Inflammatory macrophage treated with lipopolysaccharide for 4 hours (primary cell): ENCODE measurements at places on chromosomes 11 and 22.

GRCh38 chr11:102964867-102965266 lies 9.3 kb upstream of the MMP13 start:
- DNase-seq: no peak

DNA sequence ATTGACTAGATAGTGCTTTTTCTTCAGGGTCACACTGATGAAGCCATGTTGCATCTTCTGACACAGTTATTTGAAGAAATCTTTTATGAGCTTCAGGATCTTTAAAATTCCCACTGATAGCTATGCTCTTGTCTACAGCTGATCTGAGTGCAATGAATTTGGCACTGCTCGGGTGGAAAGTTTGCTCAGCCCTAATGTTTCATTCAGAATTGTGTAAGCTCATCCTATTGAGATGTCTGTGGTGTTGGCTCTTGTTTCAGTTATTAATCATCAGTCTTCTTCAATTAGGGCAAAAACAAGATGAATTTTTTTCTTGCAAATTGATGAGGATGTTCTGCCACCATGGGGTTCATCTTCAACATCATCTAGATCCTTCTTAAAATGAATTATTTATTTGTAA lies 1387.0 kb upstream of the RAG2 start:
- no peak for DNase-seq

DNA sequence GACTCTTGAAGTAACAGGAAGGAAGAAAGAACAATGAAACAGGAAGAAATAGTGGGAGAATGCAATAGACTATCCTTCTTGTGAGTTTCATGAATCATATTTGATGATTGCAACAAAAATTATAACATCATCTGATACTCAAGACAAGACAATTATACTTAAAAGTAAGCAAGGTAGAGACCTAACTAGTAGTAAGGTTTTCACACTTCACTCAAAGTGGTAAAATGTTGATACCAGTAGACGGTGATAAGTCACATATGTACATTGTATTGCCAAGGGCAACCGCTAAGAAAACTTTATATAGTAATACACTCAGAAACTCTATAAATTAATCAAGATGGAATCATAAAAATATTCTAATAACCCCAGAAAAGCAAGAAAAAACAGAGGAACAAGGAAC lies 107.8 kb downstream of the CYP2R1 start:
- DNase-seq: peak; percentile 40

DNA sequence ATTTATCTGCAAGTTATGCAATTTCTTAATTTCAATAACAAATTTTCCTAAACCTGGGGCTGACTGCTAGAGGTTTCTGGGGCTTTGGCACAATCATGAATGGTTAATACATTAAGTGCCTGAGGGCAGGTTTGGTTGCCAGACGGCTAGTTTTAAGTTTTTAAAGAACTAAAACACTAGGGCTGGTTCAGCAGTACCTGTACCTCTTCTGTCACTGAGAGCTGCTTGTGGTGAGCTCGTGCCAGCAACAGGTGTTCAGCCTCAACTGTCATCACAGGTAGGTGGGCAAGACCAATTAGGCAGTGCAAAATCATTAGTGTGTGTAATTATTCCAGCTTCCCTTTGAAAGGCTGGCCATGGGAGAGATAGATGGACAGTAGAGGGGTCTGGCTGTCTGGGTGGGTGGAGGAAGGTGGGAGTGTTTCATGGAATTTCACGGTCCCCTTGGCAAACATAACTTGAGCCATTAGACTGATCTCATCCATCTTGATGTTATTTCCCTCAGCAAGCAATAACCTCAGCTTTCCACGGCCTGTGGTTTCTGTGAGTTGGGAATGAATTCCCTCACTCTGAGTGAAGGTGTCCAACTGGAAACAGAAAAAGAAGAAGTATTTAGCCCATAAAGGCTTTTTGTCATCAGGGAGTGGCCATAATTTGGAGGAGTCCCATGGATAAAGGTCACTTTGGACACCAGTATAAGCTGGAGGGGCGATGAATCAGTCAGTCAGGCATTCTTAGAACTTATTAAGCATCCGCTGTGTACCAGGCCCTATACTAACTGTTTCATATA lies 114.8 kb downstream of the SNX19 start:
- no peak for DNase-seq

- no peak for DNase-seq
These were observed 6.8 kb downstream of the ALDH3B2 start for GRCh38 chr11:67667490-67668191.

DNA sequence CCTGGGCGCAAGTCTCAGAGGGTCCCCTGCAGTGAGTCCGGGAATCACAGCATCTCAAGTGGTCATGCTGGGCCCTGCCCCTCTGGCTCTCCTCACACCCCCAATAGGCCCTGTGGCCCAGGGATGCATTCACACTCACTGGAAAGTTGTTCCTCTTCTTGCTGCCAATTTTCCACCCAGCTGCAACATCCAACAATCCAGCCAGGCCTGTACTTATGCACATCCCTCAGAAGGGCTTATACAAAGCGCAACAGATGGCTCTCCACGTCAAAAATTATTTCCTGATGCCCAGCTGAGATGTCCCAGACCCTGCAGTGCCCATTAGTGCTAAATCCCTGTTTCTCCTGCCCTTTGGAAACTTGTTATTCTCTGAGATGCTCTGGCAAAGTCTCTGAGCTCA lies 407.8 kb upstream of the NARS2 start:
- no peak for DNase-seq

- DNase-seq: peak; percentile 82
These were observed 8.2 kb downstream of the CBX7 start for GRCh38 chr22:39144101-39144767.

- DNase-seq: no peak
These were observed 1949.4 kb upstream of the RAG2 start for GRCh38 chr11:38547462-38547861.

- DNase-seq: no peak
These were observed 88.5 kb downstream of the RBFOX2 start for GRCh38 chr22:35940166-35940565.

- peak; percentile 61 for DNase-seq
These were observed 30.7 kb downstream of the PIWIL4 start for GRCh38 chr11:94597896-94598295.

DNA sequence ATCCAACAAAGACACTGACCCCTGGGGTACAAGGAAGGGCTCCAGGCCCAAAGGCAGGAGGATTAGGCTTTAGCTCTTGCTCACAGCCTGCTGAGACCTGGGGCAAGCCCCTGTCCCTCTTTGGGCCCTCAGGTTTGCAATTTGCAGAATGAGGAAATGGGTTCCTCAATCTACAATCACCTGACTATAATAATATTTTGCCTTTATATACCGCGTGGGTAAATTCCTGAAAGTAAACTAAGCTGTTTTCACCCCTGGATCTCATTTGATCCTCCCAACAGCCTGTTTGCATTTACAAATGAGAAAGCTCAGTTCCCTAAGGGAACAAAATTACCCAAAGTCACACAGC lies 797 bp downstream of the STARD10 start:
- no peak for DNase-seq

DNA sequence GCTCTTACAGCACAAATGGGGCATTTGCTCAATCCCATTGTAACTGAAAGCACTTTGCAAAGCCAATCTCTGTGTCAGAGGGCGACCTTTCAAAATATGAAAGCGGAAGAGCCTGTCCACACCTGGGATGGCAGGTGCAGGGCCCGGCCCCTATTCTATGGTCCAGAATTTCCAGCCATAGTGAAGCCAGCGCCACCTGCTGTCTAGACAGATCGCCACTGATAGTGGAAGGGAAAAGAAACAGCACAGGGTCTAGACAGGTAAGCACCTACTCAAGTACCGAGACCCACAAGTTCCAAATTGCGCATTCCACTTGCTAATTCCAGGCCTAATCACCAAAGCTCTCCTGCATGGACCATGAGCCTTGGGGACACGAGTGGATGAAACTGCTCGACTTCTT lies 141.4 kb downstream of the NTM start:
- no peak for DNase-seq

GRCh38 chr11:66607126-66607834 lies 9.2 kb upstream of the RBM14 start:
- peak; percentile 67 for DNase-seq

GRCh38 chr11:43810929-43811596 lies 69.6 kb upstream of the ALKBH3 start:
- no peak for DNase-seq

GRCh38 chr22:44132724-44133123 lies 48.0 kb upstream of the PARVG start:
- no peak for DNase-seq

- DNase-seq: no peak
These were observed 42.7 kb upstream of the FGF3 start for GRCh38 chr11:69861901-69862300.

GRCh38 chr22:39208013-39208680 lies 36.6 kb downstream of the PDGFB start:
- DNase-seq: no peak

DNA sequence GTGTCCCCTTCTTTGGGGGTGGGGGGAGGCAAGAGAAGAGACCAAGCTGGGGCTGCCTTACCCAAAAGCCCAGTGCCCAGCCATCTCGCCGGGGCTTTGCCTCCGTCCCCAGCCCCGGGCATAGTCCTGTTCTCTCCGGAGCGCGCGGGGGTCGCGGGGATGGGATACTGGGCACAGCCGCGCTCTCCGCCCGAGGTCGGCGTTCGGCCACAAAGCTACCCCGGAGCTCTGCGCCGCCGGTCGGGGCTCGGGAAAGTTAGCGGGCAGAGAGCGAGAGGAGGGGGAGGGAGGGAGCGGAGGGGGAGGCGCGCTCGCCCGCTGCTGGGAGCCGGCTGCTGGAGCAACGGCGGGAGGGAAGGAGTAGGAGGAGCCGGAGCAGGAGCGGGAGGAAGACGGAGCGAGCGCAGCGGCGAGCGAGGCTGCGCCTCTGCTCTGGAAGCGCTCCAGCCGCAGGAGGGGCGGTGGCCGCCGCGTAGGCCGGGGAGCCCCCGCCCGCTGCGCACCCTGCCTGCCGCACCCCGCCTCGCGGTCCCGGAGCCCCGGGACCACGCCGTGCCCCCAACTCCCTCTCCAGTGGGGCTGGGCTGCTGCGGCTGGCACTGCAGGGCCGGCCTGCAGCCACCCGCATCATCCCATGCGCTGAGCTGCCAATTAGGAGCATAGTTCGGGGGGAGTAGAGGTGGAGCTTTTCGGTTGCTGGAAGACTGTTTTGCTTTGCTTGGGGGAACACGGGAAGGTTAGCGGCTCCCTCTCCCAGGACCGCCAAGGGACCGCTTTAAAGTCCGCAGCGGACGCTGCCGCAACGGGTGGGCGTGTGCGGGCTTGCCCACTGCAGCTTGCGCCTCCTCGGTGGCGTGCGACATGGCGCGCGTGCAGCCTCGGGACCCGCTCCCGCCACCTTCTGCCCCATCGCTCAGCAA lies at the start of gene SCN4B:
Gene SCN4B, minus strand, starts transcription at position 272 of the 920 bp plus-strand sequence. Its CDS starts 150 bp downstream, at position 122.
- peak; percentile 35 for DNase-seq

GRCh38 chr11:18710545-18710944 lies 12.0 kb downstream of the TMEM86A start:
- no peak for DNase-seq

DNA sequence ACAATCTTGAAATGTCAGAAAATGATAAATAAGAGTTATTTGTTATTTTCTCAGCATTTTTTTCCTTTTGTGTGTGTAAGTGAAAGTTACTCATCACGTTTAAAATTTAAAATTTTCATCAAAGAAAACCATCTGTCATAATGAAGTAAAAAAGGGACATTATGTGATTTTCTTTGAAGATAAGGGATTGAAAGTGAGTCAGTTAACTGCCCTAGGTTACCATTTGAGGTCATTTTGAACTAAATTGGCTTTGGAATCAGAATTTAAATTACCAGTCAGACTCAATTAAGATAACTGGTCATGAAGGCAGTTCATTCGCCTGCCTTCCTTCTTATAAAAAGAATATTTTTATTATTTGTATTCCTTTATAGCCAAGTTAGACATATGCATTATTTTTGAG lies 14.3 kb downstream of the NCAM1 start:
- DNase-seq: no peak

DNA sequence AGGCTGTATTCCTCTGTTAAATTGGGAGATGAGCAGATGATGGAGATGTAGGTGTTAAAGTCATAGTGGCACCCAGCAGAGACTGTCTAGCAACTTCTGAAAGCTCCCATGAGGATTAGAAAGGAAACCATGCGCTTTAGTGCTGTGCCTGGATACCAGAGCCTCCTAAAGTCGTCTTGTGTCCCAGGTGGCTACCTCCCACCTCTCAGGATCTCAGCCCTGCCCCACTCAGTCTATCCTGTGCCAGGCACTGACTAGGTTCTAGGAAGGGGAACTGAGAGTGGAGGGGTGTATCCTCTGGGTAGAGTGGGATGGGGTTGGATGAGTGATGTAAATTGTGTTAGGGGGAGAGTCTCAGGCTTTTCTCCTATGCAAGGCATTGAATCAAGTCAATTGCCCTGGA lies 60.2 kb downstream of the KIAA1671 start:
- no peak for DNase-seq

GRCh38 chr11:100677796-100678195 lies 9.3 kb upstream of the ARHGAP42 start:
- DNase-seq: no peak

- DNase-seq: peak; percentile 82
These were observed at the start of gene PLAAT4 for GRCh38 chr11:63536669-63537292. Gene PLAAT4 (plus strand): TSS chr11:63536808. CDS start chr11:63536869, 61 bp downstream.

DNA sequence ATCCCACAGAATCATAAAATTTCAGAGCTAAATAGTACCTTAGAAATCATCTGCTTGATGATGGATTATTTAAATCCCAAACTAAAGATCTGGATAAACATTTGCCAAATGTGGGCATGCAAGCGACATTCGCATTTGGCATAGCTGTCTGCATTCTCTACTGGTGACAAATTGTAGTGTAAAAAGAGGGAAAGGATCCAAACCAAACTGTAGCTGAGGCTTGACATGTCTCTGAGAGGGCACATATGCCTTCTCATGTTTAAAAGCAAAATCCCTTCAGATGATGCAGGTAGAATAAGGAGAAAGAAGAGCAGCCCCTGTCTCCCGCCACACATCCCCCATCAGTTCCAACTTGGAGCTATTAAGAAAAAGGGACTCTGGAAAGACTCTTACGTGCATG lies 257.5 kb upstream of the MTNR1B start:
- no peak for DNase-seq

- DNase-seq: peak; percentile 79
These were observed 14.4 kb downstream of the DCUN1D5 start for GRCh38 chr11:103077554-103077953.

GRCh38 chr11:2583605-2583958 lies 116.2 kb downstream of the KCNQ1OT1 start:
- no peak for DNase-seq

DNA sequence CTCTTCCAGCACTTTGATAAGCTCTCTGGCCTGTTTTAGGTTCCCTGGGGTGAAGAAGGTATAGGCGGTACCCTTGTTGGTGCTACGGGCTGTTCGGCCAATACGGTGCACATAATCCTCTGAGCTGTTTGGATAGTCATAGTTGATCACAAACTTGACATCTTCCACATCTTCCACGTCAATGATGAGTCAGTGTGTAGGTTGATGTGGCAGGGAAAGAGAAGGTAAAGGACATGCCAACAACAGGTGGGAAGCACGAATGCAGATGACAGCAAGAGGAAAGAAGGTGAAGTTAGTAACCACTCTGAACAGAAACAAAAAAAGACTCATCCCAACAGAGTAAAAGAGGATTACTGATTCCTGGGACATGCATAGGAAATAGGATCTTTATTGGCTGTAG lies 18.2 kb downstream of the DDX17 start:
- no peak for DNase-seq

GRCh38 chr22:25420471-25420924 lies 144.0 kb upstream of the GRK3 start:
- no peak for DNase-seq

GRCh38 chr22:49210606-49211005 lies 617.1 kb downstream of the BRD1 start:
- DNase-seq: no peak
